HT1080 (cell line): ENCODE measurements at places on chromosomes 5 and 9. TPM values are rescaled to one million over a fixed set of nuclear protein-coding genes. Genes with fewer than 3 reads are reported as not detected.
A peak's percentile ranks its signal among the peaks of the same experiment; 100 is the strongest.

The PAPPA gene
- 3.7 and 5.4 TPM in 2 replicates for total RNA-seq

The SHISAL2B gene
- total RNA-seq = 0.10 TPM in 1 of 2 replicates, not detected in the other

The DNAH5 gene
- 0.16 and 0.50 TPM in 2 replicates for total RNA-seq

The TMEM141 gene
- 52.5 and 71.5 TPM in 2 replicates for total RNA-seq

The SAXO1 gene
- total RNA-seq = not detected in 2 replicates

The TMEM215 gene
- total RNA-seq = not detected in 2 replicates

The PCDHGB5 gene
- total RNA-seq = 0.37 and 0.55 TPM in 2 replicates

The GLRA1 gene
- not detected in 2 replicates for total RNA-seq

The PPP3R2 gene
- not detected in 2 replicates for total RNA-seq

The FAM163B gene
- total RNA-seq = not detected in 2 replicates

The TRIM36 gene
- total RNA-seq = 4.2 and 5.8 TPM in 2 replicates

The IFNB1 gene
- total RNA-seq = not detected in 2 replicates

- no peak for DNase-seq
Measured at GRCh38 chr9:128169492-128169891, 9.4 kb downstream of the BBLN start.

GRCh38 chr9:132622159-132622558 is 39.8 kb downstream of the BARHL1 start:
- DNase-seq = peak; percentile 35

- peak; percentile 19 for DNase-seq
Measured at GRCh38 chr5:88827997-88828396, 55.0 kb downstream of the MEF2C start.

- DNase-seq = no peak
Measured at GRCh38 chr9:33992632-33993031, 56.1 kb downstream of the UBAP2 start.

- no peak for DNase-seq
Measured at GRCh38 chr5:88725454-88725853, 157.5 kb downstream of the MEF2C start.

DNA sequence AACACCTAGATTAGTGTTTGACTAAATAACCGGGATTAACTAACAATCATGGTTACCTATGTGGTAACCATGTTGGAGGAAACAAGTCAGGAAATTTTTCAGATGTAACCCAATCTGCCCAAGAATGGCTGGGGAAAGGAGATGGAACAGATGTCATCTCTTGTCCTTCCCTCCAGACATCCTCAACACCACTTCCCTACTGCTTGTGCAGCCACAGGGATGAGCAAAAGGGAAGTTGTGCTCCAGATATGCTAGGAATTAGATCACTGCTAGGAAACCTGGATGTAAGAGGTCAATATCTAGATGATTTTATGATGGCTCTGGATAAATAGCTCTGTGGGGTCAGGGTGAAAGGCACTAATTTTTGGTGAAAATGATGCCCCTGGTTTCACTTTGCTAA is 61.3 kb upstream of the ELL2 start:
- peak; percentile 21 for DNase-seq

GRCh38 chr9:87973122-87973521 is 1.2 kb downstream of the CDK20 start:
- DNase-seq = no peak

- DNase-seq = no peak
Measured at GRCh38 chr5:62701036-62701435, 122.4 kb downstream of the LRRC70 start.

- DNase-seq = no peak
Measured at GRCh38 chr9:133888809-133889491, 103.2 kb downstream of the VAV2 start.

GRCh38 chr5:75671506-75671905 is 45.7 kb downstream of the POC5 start:
- DNase-seq = no peak

DNA sequence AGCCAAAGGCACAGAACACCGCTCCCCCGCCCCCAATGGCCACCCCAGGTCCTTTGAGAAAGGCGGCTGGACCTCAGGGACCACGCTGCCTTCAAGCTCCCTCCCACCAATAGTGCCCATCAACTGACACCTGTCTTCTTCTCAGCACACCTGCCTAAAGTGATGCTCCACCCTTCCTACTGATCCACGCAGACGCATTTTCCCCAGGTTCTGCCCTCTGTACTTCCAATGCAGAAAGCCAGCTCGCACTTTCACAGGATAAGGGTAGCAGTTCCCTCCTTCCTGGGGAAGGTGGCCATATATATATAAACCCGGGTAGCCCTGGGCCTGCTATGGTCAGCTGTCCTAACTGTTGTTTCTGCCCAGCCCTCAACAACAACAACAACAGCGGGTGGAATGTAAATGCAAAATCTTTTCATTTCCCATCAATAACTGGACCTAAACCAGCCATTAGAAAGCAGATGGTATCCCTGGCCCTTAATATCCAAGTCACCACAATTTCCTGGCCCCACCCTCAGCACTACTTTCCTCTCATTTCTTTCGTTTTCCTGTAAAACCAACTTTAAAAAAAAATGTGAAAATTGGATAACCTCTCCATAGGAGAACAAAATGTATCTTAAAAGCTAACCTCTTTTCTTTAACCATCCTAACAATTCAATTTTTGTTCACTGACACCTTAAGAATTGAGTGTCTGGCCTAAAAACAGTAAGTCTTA is 1.7 kb downstream of the GOLM1 start:
- DNase-seq = no peak

DNA sequence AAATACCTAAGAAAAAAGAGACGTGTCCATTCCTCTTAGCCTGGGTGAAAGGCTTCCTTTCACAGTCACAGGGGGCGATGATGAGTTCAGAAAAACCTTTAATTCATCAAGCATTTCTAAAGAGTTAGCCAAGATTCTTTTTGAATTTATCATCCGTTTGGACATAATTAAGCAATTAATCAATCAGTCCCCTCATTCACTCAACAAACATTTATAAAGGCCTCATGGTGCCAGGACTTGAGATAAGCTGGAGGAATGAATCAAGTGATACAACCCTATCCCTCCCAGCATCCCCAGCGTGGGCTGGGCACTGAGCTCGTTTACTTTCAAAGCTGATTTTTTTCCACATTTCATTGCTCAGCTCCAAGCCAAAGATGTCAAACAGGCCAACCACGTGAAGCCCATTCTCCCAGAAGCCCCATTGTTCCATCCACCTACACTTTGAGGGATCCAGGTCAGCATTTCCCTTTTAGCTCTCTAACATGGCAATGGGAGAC is 140.5 kb downstream of the SLIT3 start:
- peak; percentile 19 for DNase-seq

GRCh38 chr9:87216036-87216435 is 268.7 kb upstream of the GAS1 start:
- no peak for DNase-seq

GRCh38 chr5:1052076-1052475 is 43.5 kb downstream of the NKD2 start:
- no peak for DNase-seq

GRCh38 chr9:86667307-86667706 is 280.0 kb downstream of the GAS1 start:
- peak; percentile 77 for DNase-seq

DNA sequence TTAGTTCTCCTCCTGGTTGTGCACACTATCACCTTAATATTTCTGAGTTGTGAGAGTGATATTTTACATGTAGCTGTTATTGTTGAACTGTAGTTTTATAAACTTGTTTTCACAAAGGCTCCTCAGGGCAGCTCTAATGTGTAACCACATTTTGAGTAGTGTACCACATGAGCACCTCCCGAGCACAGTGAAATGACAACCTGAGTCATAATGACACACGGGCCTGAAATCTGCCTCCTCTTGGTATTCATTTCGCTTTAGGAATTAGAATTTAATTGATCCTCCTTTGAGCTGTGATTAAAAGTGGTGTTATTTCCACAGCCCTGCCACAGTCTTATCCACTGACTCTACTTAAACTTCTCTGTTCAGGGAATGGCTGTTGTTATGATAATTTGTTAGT is 7.9 kb downstream of the MTRR start:
- peak; percentile 68 for DNase-seq

GRCh38 chr5:92998456-92998855 is 582.6 kb downstream of the NR2F1-AS1 start:
- DNase-seq = no peak

GRCh38 chr9:90631964-90632363 is 10.7 kb downstream of the DIRAS2 start:
- DNase-seq = no peak

GRCh38 chr5:160167624-160168165 is 48.4 kb upstream of the PWWP2A start:
- DNase-seq = no peak

- no peak for DNase-seq
Measured at GRCh38 chr5:152551061-152551460, 146.0 kb upstream of the NMUR2 start.

DNA sequence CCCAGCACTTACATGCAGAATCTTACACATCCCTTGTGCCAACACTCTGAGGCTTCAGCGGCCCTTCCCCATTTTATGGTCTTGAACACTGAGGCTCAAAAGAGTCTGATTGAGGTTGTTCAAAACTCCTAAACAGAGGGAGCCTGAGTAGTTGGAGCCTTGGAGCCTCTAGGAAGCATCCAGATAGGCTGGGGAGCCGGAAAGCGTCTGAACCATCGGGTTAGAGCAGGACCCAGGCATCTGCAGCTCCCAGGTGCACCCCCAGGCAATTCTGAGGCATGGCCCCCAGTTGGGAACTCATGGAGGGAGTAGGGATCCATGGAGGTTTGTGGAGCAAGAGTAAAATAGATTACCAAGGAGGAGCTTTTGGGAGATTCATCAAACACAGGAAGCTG is 3.8 kb downstream of the OLFML2A start:
- no peak for DNase-seq

- no peak for DNase-seq
Measured at GRCh38 chr5:39633057-39633456, 208.3 kb upstream of the DAB2 start.

- DNase-seq = no peak
Measured at GRCh38 chr5:56522960-56523359, 289.8 kb upstream of the ANKRD55 start.
